ENCODE measurements at places on chromosomes 11 and 22. TPM values are rescaled to one million over a fixed set of nuclear protein-coding genes. Genes with fewer than 3 reads are reported as not detected.

The CAT gene
- 52.0 TPM for total RNA-seq

The CNGA4 gene
- 0.17 TPM for total RNA-seq

The OR6T1 gene
- not detected for total RNA-seq

The UPB1 gene
- total RNA-seq, result under 0.01 TPM

The TMEM132A gene
- 41.5 TPM for total RNA-seq

The ADM2 gene
- 3.5 TPM for total RNA-seq

The C11orf87 gene
- 1.9 TPM for total RNA-seq

The GUCD1 gene
- 154 TPM for total RNA-seq

The FUT4 gene
- 5.3 TPM for total RNA-seq

The NTM gene
- total RNA-seq, result 64.2 TPM

The DEPDC7 gene
- total RNA-seq, result 4.6 TPM

Measured in smooth muscle cell of the pulmonary artery (primary cell).